ENCODE measurements at places on chromosomes 12 and 14. TPM values are rescaled to one million over a fixed set of nuclear protein-coding genes. Genes with fewer than 3 reads are reported as not detected.

CYP46A1 gene
- 0.12 TPM for total RNA-seq

RAPGEF3 gene
- total RNA-seq: 1.2 TPM

SOAT2 gene
- total RNA-seq: 0.26 TPM

LRP1-AS gene
- not detected for total RNA-seq

GPR135 gene
- total RNA-seq: 1.3 TPM

CCDC38 gene
- 0.09 TPM for total RNA-seq

NOP9 gene
- total RNA-seq: 19.7 TPM

IGFBP6 gene
- 240 TPM for total RNA-seq

HNRNPC gene
- total RNA-seq: 834 TPM

KRT6C gene
- total RNA-seq: not detected

TARBP2 gene
- 56.3 TPM for total RNA-seq

OTX2 gene
- not detected for total RNA-seq

RPS26 gene
- 774 TPM for total RNA-seq

CPSF6 gene
- total RNA-seq: 64.2 TPM

PRDM4 gene
- total RNA-seq: 22.1 TPM

DCP1B gene
- 7.1 TPM for total RNA-seq

C12orf56 gene
- total RNA-seq: not detected

GAS2L3 gene
- 8.3 TPM for total RNA-seq

NELL2 gene
- total RNA-seq: 0.07 TPM

IRAK3 gene
- 0.05 TPM for total RNA-seq

STYK1 gene
- total RNA-seq: 0.28 TPM

TAS2R46 gene
- total RNA-seq: not detected

COPS7A gene
- 53.3 TPM for total RNA-seq

KLHL33 gene
- total RNA-seq: not detected

ASCL1 gene
- total RNA-seq: not detected

VDR gene
- 3.9 TPM for total RNA-seq

KRT83 gene
- total RNA-seq: 4.1 TPM

MAX gene
- 62.4 TPM for total RNA-seq

DNAI7 gene
- total RNA-seq: 0.11 TPM

GPD1 gene
- 0.39 TPM for total RNA-seq

TIGAR gene
- 43.9 TPM for total RNA-seq

DAO gene
- not detected for total RNA-seq

P2RX2 gene
- total RNA-seq: not detected

MON2 gene
- total RNA-seq: 18.5 TPM

GARIN6 gene
- total RNA-seq: not detected

FAM181A gene
- total RNA-seq: not detected

GMFB gene
- 33.4 TPM for total RNA-seq

TPH2 gene
- not detected for total RNA-seq

SYT1 gene
- total RNA-seq: 7.7 TPM

OSBPL8 gene
- total RNA-seq: 24.5 TPM

FGF6 gene
- not detected for total RNA-seq

TBC1D30 gene
- 2.5 TPM for total RNA-seq

ATG14 gene
- total RNA-seq: 5.3 TPM

TMEM30B gene
- 0.21 TPM for total RNA-seq

ENDOU gene
- not detected for total RNA-seq

NUMB gene
- 32.9 TPM for total RNA-seq

BMP4 gene
- total RNA-seq: 3.0 TPM

IGF1 gene
- not detected for total RNA-seq

NOS1 gene
- total RNA-seq: 0.67 TPM

AHNAK2 gene
- 221 TPM for total RNA-seq

KRT85 gene
- not detected for total RNA-seq

FAM216A gene
- total RNA-seq: 16.4 TPM

LRCOL1 gene
- not detected for total RNA-seq

GPX2 gene
- 197 TPM for total RNA-seq

CLECL1 gene
- total RNA-seq: not detected

PFDN5 gene
- 495 TPM for total RNA-seq

PTCSC3 gene
- total RNA-seq: not detected
